ENCODE measurements at places on chromosomes 7 and 10.

GRCh38 chr7:137091396-137091795 lies 222.9 kb downstream of the CHRM2 start:
- DNase-seq = no peak

DNA sequence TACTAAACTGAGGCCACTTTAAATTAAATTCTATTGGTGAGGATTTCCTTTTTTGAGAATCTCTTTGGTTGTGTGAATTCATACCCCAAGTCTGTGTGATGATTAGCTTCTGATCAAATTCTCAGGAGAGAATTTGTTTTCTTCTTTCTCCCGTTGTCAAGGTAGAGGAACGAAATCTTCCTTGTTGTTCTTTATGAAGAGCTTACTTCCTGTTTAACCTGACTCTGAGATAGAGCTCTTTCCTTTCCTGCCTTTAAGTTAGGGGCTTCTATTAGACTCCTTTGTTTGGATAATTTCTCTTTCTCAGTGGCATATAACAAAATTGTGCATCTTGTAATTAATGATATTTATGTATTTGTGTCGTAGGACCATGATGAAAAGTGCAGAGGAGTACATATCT lies 572.1 kb downstream of the REEP3 start:
- DNase-seq = no peak

DNA sequence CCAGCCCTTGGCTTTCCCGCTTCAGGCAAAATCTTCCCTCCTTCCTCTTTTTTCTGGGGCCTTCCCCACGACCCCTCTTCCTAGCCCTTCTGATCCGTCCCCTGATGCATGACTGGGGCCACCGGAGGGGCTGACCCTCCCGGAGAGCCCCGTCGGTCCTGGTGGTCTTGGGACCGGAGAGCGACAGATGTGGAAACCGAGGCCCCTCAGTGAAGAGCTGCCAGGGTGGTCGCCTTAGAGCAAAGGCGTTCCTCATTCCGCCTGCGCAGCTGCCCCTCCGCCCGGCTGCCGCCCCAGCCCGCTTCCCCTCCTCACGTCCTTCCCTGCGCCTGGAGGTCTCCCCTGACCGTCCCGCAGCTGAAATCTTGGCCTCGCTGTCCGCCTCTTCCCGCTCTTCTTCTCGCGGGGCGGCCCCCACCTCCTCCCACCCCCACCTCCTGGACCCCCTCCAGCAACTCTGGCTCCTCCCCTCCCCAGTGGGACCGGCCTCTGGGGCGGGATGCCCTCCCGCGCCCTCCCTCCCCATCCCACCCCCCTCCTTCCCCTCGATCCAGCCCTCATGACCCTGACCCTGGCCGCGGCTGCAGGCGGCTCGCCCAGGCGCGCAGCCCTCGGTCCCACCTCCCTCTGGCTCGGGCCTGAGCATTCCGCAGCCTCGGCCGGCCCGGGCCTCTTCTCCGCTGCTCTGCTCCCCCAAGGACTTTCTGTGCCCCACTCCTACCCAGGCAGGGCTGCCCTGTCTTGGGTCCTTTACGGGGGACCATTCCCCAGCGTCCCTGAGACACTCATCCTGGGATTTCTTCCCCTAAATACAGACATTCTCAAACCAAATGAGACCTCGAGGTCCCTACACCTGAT lies at the start of gene RARRES2:
Gene RARRES2, minus strand, starts transcription at position 367 of the 858 bp plus-strand sequence. CDS start 1,020 bp downstream, outside the sequence.
- DNase-seq = no peak

DNA sequence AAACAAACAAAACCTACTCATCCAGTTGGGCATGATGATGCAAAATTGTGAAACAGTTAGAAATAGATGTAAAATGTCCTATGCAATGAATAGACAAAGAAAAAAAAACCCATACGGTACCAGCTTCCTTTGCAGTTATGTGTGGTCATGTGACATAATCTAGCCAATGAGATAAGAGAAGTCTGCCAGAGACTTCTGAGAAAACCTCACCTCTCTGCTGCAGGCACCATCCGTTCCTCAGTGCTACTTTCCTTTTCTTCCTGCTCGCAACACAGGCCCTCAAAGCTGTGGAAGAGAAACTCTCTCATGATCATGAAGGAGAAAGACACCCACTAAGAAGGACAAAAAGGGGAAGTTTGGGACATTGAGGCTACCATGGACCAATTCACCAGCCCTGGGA lies 76.8 kb upstream of the CARD11 start:
- no peak for DNase-seq

- DNase-seq = no peak
Observed at GRCh38 chr7:138125119-138125518, 48.9 kb downstream of the AKR1D1 start.

DNA sequence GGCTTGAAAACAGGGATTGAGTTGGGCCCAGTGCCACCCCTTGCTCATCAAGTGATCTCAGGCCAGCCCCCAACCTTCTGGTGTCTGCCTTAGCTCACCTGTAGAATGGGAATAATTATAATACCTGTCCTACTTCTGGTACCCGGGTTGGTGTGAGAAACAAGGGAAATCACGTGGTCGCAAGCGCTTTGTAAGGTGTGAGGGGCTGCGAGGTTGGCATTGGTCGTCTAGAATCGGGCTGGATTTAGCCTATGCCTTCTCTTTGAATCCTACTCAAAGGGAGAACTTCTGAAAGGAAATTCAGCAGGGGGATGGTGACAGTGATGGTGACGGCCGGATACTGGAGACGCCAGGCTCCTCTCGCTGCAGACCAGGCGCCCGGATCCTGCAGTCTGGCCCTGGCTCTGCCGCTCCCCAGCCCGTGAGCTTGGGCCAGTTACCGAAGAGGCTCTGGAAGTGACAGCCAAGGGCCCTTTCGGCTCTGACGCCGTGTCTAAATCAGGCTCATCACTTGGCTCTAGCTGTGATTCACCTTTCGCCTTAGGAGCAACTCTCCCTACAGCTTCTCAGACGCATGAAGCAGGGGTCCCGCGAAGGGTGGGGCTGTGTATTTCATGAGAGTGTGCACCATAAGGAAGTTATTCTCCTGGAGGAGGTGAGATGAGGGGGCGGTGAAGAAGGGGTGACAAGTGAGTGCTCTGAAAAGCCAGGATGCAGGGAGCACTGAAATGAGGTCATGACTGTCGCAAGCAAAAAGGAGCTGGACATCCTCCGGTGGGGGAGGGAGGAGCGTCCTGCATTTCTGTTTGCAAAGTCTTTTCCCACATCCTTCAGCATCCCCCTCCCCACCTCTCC lies 4.0 kb upstream of the CREB5 start:
- DNase-seq = peak; percentile 43

GRCh38 chr10:46787321-46787615 lies 124.0 kb upstream of the PTPN20 start:
- peak; percentile 16 for DNase-seq
